ENCODE measurements at places on chromosomes 7 and 10.
A peak's percentile ranks its signal among the peaks of the same experiment; 100 is the strongest.

DNA sequence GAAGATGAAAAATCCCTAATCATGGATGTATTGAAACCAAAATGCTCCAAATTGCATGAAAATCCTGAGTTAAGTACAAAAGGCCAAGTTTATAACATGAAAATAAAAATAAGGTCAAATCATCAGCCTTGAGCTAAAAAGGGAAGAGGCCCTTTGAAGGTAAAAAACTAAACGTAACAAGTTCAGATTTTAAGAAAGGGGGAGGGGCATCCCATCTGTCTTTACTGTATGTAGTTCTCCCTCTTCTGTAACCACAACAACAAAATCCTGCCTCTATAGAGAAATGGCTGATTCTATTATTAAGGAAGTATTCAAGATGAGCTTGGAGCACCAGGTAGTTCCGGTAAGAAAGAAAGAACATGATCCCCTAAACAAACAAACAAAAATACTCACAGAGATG lies 64.7 kb downstream of the TPK1 start:
- DNase-seq: no peak

GRCh38 chr7:3927446-3928110 lies 626.5 kb downstream of the SDK1 start:
- no peak for DNase-seq

- DNase-seq: no peak
Observed at GRCh38 chr10:80485946-80486764, 32.0 kb downstream of the TSPAN14 start.

DNA sequence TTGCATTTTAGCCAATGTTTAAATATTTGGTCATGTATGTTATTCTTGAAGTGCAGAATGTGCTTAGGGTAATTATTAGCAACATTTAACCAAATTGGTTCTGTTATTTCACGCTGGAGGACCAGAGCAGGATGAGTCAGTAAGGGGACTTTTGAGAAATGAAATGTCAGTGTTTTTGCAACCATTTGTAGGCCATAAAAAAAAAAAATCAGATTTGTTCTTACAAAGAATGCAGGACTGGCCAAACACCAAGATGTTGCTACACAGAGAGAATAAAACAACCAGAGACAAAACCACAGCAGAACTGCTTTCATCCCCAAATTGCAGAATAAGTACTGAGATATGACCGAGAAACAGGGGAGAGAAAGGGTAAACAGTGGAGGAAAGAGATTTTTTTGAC lies 62.1 kb downstream of the TPST1 start:
- DNase-seq: no peak

GRCh38 chr10:76868098-76868977 lies 769.3 kb downstream of the KCNMA1 start:
- DNase-seq: no peak

GRCh38 chr7:6416516-6417145 lies 31.1 kb downstream of the DAGLB start:
- DNase-seq: no peak

DNA sequence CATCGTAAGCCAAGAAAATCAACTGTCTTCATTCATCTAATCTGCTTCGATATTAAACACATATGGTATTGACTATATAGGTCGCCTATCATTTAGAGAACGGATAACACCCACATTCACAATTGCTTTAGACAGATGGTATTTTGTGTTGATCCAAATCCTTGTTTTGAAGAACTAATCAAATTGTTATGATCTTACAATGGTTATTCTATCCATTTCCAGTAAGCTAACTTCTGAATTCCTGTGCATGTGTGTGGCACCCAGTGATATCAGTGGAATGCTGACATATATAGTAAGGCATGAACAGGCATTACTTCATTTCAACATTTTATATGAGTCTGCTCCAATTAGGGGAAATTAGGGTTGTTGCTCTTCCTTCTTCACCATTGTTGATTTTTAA lies 98.8 kb downstream of the SEMA3E start:
- no peak for DNase-seq

DNA sequence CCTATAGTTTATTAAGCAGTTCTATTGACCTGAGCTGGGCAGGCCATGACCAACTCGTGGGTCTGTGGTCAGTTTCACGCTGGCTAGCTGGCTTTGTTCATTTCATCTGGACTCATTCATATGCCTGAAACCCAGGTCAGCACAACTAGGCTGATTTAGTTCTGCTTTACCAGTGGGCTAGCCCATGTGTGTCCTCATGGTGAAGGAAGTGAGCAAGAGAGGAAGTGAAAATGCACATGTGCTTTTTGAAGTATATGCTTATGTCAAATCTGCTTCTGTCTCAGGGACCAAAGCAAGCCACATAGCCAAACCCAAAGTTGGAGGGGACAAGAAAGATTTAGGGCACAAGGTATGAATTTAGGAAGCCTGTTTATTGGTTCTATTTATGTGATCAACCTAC lies 154.5 kb downstream of the RNF133 start:
- no peak for DNase-seq

DNA sequence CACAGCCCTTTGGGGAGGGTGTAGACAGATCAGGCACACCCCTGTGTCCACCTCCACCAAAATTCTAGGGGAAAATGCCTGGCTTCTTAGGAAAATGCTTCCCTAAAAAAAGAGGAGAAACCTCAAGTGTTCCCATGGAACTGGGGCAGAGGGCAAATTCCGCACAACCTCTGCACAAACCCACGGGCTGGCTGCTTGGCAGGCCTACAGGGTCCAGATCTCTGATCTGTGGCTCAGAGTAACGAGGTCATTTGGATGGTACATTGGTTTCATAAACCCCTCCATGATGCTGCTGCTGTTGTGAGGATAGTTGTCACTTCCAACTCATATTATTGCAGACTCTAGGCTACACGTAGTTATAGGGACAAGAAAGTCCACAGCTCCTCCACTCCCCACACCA lies 16.0 kb downstream of the LGI1 start:
- no peak for DNase-seq

DNA sequence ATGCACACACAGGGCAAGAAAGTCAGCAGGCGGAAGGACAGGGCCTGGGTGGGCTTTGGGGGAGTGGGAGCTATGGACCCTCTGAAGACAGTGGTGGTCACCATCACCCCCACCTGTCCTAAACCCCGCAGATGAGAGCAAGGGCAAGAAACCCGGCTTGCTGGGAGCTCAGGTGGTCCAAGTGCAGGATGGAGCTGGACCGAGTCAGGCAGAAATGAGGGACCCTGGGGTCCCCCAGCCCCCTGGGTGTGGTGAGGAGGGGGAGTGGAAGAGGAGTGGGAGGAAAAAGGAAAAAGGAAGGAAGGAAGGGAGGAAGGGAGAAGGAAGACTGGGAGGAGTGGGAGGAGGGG lies 54.8 kb downstream of the MICALL2 start:
- no peak for DNase-seq

- no peak for DNase-seq
Observed at GRCh38 chr7:75914169-75914654, 743 bp upstream of the POR start.

- no peak for DNase-seq
Observed at GRCh38 chr10:102815790-102816549, 21.2 kb downstream of the CYP17A1 start.

DNA sequence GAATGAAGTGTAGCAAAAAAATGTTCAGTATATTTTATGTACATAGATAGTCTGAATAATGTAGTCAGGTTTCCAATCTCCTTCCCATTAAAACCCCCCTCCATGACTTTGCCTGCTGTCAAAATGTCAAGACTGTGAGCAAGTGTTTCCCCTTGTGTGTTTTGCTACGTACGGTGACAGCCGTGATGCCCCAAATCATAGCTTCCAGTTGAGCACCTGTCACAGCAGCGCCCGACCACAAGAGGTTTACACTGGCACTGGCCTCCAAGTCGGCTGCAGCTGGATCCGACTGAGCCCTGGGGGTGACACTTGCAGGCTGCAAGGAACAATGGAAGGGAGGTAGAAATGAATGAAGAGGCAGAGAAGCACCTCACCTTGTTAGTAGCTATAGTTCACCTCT lies 62.3 kb downstream of the LAMB4 start:
- no peak for DNase-seq

GRCh38 chr10:83373671-83374070 lies 765.6 kb upstream of the GHITM start:
- no peak for DNase-seq

DNA sequence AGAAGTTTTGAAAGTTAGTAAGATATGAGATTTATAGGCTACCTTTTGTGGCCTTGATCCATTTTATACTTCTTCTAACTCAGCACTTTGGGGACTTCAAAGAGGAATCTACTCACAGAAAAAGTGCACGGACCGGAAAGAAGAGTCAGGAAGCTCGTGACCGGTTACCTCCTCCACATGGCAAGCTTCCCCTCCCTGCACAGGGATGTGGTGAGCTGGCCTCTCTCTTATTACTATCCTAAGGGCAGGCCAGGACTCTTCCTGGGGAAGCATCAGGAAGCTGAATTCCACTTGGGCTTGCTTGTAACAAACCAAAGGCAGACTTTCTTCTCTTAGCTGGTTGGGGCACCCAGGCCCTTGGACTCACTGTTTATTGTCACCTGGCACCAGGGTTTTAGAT lies 170.8 kb upstream of the GLI3 start:
- DNase-seq: no peak

DNA sequence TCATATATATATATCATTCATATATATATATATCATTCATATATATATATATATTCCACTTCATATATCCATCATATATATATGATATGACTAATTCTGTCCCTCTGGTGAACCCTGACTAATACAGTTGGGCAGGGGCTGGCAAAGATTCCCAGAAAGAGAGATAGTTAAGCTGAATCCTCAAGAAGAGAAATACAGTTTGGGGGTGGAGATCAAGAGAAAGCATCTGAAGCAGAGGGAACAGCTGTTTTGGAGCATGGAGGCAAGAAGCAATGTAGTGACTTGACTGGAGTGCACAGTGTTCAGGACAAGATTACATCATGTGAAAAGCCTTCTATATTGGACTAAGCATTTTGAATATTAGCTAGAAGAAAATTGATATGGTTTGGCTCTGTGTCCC lies 540.7 kb downstream of the MAGI2 start:
- DNase-seq: no peak

DNA sequence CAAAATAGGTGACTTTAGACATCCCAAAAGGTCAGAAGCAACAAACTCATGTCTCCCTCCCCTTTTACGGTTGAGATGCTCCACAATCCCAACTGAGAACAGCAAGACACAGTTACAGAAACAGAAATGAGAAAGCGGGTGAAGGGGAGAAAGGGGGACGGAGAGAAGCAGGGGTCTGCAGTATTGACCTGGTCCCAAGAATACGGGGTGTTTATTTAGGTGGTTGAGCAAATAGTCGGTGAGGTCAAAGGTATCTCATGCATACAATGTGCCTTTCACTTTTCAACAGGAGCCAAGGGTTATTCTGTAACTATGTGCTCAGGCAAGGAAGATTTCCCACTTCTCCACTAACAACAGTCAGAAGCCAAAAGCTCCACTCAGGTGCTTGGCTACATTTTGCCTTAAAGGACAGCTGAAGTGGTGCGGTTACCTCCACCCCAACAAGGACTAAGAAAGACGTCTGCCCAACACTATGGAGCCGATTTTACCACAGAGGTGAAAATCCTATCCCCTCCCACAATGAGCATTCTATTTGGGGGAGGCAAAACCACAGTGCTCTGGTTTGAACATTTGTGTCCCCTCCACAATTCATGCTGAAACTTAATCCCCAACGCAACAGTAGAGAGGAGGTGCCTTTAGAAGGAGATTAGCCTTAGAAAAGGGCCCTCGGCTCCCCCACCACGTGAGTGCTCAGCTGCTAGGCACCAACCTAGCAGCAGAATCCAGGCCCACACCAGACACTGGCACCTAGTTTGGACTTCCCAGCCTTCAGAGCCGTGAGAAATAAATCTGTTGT lies 77.9 kb downstream of the PARD3 start:
- no peak for DNase-seq

DNA sequence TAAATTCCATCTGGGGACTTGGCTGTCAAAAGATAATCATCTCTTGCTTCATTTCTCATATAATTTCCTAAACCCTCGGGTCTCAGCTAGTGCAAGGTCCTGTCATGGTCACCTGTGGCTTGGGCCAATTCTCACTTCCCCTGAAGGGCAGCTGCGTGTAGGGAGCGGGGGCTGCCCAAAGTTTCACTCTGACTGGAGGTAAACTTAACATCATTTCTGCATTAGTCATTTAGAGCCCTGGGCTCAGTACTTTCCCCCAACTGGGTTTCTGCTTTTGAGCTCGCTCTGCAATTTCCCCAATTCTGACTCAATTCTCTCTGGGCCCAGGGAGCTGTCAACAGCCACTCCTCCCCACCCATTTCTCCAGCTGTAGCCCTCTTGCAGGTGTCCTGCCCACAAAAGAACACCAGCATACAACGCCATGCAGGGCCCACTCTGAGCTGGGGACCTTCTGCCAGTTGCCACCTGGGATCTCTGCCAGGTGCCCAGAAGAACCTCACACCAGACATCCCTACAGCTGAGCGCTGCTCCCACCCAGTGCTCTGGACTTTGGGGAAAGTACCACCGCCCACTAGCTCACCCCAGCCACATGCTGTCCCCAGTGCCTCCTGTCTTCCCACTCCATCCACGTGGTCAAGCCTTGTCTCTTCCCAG lies 37.9 kb downstream of the VOPP1 start:
- DNase-seq: peak; percentile 48

- no peak for DNase-seq
Observed at GRCh38 chr10:5897053-5897340, 7.0 kb downstream of the FBH1 start.

DNA sequence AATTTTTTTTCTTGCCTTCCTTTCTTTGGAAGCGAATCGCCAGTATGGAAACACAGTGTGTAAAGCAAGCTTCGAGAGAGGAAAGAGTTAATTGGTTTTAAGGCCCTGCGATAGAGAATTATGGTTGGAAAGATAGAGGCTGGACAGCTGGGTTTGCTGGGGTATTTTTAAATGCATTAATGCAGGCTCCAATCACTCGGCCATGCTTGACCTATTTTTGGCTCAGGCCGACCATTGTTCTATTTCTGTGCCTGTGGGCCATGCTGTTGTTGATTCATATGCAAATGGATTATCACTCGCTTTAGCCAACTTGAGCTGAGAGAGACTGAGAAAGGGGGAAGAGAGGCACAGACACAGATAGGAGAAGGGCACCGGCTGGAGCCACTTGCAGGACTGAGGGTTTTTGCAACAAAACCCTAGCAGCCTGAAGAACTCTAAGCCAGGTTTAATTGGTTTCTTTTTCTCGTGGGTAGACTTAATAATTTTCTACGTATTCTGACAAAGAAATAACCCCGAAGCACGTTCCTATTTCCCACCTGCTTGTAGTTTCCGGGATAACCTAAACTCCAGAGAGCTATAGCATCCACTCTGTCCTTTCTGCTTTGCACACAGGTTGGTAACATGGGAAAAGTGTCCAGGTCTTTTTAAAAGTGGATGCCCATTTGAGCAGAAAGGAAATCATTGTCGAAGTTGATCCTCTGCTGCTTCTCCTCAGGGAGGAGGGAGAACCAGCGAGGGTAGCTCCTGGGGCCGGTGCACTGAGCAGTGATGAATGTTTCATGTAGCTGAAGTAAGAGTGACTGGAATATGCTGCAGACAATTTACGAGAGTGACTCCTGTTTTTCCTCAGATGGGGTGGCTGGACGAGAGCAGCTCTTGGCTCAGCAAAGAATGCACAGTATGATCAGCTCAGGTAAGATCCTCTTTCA lies at the start of gene HDAC9:
TSS of gene HDAC9 (plus strand) at position 338 of the 929 bp plus-strand sequence. CDS start at position 892, 554 bp downstream.
- DNase-seq: no peak
